Neural crest cell (in vitro differentiated cells): ENCODE measurements at places on chromosomes 11 and 22. TPM values are rescaled to one million over a fixed set of nuclear protein-coding genes. Genes with fewer than 3 reads are reported as not detected.

SLC22A12 gene
- total RNA-seq, result not detected in 2 replicates

GRCh38 chr22:44080936-44081861, 57.1 kb downstream of the PARVB start:
- peak; percentile 81 for DNase-seq

CCDC116 gene
- total RNA-seq, result 1.2 and 1.3 TPM in 2 replicates

DNA sequence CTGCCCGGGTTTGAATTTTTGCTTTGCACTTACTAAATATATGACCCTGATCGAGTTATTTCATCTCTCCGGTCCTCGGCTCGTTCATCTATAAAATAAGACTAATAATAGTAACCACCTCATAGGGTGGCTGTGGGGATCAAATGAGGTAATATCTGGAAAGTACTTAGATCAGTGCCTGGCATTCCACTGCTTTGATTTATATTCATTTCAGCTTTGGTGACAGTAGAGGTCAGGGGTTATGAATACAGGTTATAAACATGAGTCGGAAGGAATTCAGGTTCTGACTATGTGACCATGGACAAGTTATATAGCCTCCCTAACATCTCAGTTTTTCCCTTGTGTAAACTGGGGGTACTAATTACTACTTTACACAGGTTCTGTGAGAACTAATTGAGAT, 2.9 kb upstream of the TEAD1 start:
- no peak for DNase-seq

GRCh38 chr11:112694813-112695212, 266.4 kb upstream of the NCAM1 start:
- no peak for DNase-seq

OR2AT4 gene
- not detected in 2 replicates for total RNA-seq

PLCB3 gene
- total RNA-seq, result 36.4 and 40.5 TPM in 2 replicates

DNA sequence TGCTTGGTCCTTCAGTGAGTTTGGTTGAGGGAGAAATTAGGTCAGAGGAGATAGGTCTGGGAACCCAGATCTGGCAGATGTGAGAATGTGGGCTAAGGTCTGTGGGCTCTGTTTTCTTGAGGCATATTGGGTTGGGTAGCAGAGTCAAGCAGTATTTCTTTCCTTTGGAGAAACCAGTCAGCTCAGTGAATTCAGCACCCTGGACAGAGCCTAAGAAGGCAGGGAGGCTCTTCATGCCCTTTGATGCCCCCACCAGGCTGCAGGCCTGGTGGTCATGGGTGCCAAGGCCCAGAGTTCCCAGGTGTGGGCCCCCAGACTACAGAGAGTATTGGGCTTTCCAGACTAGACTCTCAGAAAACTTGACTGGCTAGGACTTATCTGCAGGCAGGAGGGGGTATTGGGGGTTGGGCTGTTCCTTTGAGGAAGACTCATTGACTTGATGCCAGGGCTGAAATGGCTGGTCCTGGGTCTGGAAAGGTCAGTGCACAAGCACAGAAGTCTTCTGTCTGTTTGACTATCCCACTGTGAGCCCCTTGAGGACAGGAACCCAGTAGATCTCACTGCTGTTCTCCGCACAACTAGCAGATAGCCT, 45.3 kb upstream of the NECTIN1 start:
- DNase-seq, result peak; percentile 53

TMEM191C gene
- 2.1 and 2.2 TPM in 2 replicates for total RNA-seq

- DNase-seq, result no peak
These were observed 50.0 kb upstream of the SYT13 start for GRCh38 chr11:45336136-45336535.

OR10A2 gene
- not detected in 2 replicates for total RNA-seq

- DNase-seq, result peak; percentile 55
These were observed 26.3 kb upstream of the GNB1L start for GRCh38 chr22:19880786-19881569.

GRCh38 chr11:29612423-29612822, 404.4 kb downstream of the KCNA4 start:
- no peak for DNase-seq

DNA sequence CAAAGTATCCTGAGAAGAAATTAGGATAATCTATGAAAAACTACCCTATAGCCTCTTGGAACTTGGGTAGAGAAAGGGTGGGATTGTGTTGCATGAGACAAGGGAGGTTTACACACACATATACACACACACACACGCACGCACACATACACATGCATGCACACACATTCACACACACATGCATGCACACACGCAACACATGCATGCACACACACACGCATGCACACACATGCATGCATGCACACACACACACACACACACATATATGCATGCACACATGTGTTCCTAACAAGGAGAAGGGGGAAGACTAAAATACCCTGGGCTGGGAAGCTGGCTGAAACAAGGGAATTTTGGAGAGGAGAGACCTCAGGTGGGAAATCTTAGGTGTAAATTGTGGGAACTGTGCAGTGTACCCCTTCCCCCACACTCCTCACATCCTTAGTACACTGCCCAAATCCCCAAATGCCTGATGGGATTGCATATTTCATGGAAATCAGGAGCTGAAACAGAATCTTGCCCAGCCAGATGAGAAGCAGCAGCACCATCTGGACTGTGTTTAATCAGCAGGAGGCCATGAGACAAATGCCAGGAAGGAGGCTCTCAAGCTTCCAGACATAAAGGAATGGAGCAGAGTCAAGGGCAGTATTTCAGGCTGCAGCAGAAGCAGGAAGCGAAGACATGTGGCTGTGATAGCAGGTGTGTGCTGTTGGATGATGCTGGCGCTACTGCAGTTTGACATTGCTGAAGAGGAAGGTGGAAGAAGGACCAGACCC, 14.6 kb upstream of the POLD3 start:
- no peak for DNase-seq

A4GALT gene
- total RNA-seq, result 0.35 and 0.39 TPM in 2 replicates

DNA sequence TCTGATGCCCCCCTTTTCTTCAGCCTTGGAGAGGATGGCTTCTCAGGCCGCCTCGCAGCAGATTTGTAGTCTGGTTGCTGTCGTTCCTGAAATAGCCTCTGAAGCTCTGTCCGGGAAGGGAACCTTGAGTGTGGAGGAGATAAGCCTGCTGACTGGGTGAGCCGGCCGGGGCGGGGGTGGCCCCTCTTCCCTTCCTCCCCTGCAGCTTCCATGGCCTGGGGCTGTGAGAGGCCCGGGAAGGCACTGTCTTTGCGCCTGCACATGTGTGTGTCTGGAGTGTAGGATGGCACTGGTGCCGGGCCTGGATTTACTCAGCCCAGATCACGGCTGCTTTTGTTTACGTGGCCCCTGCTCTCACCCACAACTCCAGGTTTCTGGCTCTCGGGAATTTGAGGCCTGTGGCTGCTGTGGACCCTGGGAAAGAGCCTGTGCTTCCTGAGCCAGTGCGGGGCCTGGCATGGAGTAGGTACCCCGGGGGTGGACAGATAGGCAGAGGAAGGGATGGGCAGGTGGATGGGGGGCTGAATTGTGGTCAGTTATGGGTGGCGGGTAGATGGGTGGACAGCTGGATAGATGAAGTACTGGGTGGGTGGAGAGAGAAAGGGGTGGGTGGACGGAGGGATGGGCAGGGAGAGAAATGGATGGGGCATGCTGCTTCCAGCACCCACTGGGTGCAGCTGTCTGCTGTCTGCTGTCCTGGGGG, 16.6 kb downstream of the KCNQ1 start:
- DNase-seq, result no peak

- DNase-seq, result no peak
These were observed 25.1 kb upstream of the GUCY1A2 start for GRCh38 chr11:107043242-107044006.

- peak; percentile 77 for DNase-seq
These were observed 24.8 kb upstream of the TTC12 start for GRCh38 chr11:113289431-113290187.

GRCh38 chr11:2205214-2205720, 33.7 kb upstream of the TH start:
- no peak for DNase-seq

BTG4 gene
- total RNA-seq, result not detected in 2 replicates

B3GAT3 gene
- 57.4 and 58.3 TPM in 2 replicates for total RNA-seq

DNA sequence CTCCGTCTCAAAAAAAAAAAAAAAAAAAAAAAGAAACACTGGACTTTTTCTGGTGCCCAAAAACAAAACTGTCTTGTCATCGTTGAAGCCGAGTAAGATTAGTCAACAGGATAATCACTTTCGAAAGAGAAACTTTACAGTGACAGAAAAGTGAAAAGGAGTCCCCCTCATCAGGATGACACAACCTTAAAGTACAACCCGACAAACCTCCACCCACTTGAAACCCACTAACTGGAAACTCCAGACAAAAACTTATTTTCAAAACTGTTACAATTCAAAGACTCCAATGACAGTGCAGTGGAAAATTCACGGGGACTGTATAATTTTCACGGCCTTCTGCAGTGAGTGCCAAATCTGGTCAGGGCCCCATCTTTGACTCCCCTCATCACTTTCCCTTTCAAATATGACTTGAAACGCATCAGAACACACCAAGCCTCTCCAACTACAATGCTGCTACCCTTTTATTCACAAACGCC, 1.3 kb downstream of the DENND5A start:
- DNase-seq, result no peak

DEUP1 gene
- total RNA-seq, result 0.70 and 0.80 TPM in 2 replicates

OR51E1 gene
- not detected in 2 replicates for total RNA-seq

DNA sequence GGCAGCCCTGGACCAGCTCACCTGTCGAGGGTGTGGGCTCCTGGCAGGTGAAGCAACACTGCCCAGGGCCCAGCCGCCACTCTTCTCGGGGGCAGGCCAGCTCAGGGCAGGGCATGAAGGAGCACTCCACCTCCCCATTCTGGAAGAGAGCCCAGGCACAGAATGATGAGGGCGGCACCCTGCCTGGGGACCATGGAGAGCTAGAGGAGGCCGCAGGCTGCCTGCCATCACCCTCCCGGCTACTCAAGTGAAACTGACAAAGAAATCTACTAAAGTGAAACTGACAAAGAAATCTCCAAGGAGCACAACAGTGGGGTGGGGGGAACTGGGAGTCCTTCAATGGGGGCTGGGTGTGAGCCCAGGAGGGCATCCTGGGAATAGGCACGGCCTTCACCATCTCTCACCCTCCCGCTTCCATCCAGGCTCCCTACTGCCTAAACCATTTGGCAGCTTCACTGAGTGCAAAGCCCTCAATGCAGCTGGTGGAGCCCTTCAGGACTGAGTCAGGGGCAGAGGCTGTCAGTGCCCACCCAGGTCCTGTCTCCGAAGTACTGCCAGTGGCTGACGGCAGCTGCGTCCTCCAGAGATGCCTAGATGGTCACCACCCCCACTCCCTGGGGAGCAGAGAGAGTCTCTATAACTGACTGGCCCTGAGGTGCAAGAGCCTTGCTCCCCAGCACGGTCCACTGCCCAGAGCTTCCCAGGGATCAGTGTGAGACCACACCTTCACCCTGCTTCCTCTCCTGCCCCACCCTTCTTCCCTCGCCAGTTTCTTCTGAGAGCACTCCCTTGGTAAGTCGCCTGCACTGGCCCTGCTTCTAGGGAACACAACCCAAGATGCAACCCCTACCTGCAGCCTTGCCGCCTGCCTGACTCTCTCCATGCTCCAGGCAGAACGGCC, 21.7 kb downstream of the VWCE start:
- no peak for DNase-seq

SMTNL1 gene
- total RNA-seq, result not detected in 2 replicates

GRCh38 chr11:46280706-46281105, 3.2 kb downstream of the CREB3L1 start:
- DNase-seq, result no peak

DNA sequence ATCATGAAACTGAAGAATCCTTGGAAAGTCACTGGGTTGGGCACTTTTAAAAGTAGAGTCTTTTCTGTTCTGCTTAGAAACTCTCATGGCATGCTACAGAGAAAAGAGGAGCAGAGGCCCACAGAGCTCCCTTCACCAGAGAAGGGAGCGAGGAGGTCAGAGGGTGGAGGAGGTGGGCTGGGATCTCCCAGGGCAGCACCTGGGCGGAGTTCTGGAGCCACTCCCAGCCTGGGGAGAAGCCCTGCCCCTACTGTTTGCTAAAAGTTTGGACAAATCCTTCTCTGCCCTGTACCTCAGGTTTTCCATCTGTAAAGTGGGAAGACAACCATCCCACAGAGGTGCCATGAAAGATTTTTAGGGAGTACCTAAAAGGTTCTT, 299.1 kb downstream of the KIRREL3 start:
- DNase-seq, result no peak

KCNJ1 gene
- not detected in 2 replicates for total RNA-seq

FGF3 gene
- total RNA-seq, result not detected in 2 replicates

OR8D4 gene
- not detected in 2 replicates for total RNA-seq
